ENCODE measurements at places on chromosomes 7 and 10.

GRCh38 chr7:158740657-158741293 is 36.2 kb upstream of the NCAPG2 start:
- no peak for DNase-seq

- DNase-seq: no peak
Measured at GRCh38 chr7:31003721-31004120, 40.0 kb downstream of the GHRHR start.

DNA sequence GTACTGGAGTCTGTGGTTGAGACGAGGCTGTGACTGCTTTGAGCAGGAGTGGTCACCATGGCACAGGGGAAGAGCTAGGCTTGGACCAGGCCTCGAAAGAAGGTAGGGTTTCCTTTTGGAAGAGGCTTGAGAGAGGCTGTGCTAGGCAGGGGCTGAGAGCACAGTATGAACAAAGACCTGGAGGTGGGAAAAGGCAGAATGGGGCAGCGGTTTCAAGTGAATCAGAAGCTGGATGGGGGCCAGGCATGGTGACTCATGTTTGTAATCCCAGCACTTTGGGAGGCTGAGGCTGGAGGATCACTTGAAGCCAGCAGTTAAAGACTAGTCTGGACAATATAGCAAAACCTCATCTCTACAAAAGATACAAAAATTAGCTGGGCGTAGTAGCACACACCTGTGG is 65.9 kb downstream of the CLIP2 start:
- no peak for DNase-seq

DNA sequence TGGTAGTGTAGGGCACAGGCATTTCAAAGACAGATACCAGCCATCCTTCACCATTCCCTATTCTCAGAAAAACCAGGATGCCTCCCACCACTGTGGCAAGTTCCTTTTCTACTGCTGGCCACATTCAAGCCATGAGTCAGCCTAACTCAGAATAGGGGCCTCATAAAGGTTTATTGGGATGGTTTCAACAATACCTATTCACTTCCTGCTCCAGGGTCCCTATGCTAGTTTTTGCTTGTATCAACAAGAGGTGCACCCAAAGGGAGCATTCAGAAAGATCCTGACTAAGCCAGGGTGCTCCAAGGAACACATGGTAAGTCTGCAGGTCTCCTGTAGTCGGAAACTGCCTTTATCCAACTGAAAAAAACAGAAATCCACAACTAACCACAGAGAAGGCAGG is 76.9 kb upstream of the EGR2 start:
- DNase-seq: no peak

DNA sequence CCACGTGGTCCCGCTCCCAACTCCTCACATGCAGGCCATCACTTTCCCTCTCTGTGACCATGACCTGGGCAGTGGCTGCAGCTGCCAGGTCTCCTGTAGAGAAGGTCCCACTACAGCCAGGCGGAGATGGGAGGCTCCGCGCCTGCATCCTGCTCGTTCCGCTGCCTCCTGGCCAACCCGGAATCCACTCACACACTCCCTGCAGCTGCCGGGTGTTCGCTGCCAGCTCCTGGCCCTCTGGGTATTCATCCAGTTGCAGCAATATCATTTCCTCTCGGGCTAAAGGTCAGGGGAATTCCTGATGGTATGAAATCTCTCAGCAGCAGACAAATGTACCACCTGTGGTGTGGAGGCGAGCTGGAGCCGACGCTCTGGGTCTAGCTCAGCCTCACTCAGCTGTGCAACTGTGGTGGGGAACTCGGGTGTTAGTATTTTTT is 65.7 kb downstream of the TLL2 start:
- no peak for DNase-seq

- DNase-seq: no peak
Measured at GRCh38 chr10:80908611-80909010, 370.9 kb downstream of the SH2D4B start.

GRCh38 chr7:121017586-121017985 is 29.1 kb downstream of the CPED1 start:
- no peak for DNase-seq

- no peak for DNase-seq
Measured at GRCh38 chr10:53135213-53135896, 362.8 kb upstream of the MBL2 start.

- DNase-seq: no peak
Measured at GRCh38 chr10:67612176-67612575, 83.8 kb downstream of the CTNNA3 start.

GRCh38 chr7:111642373-111642772 is 80.1 kb upstream of the IMMP2L start:
- no peak for DNase-seq

GRCh38 chr7:141754939-141755338 is 9.0 kb upstream of the TAS2R3 start:
- no peak for DNase-seq

DNA sequence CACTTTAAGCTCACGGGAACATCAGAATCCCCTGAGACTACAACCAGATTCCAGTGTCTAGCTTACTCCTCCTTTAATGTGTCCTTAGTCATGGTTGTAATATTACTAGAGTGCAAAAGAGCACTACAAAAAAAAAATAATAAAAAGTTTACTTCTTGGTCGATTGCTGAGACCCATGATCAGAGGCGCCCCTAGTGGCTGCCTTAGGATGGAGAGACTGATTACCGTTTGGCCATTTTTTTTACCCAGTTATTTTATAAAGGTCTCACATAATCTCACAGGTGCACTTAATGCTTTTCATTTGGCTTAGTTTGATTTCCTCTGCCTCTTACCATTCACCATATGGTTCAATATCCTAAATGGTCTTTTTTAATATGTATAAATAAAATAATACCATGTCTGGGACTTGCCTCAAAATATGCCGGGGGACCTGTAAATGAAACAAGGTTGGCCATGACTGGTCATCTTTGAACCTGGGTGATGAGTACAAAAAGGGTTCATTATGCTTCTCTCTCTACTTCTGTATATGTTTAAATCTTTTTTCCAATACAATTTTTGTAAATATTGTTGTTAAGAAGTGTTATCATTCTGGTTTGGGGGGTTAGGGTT is 331.5 kb upstream of the NFE2L3 start:
- DNase-seq: no peak

GRCh38 chr10:14325325-14325955 is 5.3 kb downstream of the FRMD4A start:
- no peak for DNase-seq

- DNase-seq: no peak
Measured at GRCh38 chr10:79303631-79304478, 43.4 kb upstream of the PPIF start.

GRCh38 chr10:123600177-123600576 is 66.0 kb upstream of the GPR26 start:
- DNase-seq: no peak

DNA sequence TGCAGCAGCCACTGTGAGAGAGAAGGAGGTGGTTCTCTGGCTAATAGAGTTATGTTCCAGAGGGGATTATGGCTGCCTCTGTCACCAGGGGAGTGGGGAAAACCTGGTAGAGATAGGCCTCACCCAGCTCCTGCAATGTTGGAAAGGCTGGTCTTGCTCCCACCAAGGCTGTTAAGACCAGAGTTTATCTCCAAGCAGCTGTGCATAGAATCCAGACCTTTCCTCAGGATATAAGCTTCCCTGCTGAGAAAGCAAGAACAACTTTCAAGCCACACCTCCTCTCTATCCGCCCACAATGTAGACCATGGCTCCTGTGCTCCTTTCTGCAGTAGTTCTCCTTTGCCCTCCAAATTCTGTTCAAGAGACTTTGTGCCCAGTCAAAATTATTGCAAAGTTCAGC is 1375.4 kb downstream of the REEP3 start:
- no peak for DNase-seq

- DNase-seq: no peak
Measured at GRCh38 chr10:74011770-74012169, 13.9 kb downstream of the VCL start.

- DNase-seq: no peak
Measured at GRCh38 chr10:69146759-69147158, 22.8 kb downstream of the VPS26A start.

DNA sequence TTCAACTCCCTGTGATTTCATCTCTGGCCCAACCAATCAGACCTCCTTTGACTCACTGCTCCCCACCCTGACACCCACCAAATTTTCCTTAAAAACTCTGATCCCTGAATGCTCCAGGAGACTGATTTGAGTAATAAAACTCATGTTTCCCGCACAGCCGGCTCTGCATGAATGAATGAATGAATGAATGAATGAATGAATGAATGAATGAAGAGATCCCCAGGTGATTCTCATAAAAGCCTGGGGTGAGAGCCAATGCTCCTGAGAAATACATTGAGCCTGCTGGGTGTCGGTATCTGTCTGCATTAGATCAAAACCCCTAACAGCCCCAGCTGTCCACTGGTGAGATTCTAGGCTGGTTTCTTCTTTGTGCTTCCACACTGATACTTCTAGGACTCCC is 58.7 kb downstream of the HTR7 start:
- no peak for DNase-seq

- DNase-seq: no peak
Measured at GRCh38 chr10:85919491-85920021, 447.0 kb downstream of the GRID1 start.

DNA sequence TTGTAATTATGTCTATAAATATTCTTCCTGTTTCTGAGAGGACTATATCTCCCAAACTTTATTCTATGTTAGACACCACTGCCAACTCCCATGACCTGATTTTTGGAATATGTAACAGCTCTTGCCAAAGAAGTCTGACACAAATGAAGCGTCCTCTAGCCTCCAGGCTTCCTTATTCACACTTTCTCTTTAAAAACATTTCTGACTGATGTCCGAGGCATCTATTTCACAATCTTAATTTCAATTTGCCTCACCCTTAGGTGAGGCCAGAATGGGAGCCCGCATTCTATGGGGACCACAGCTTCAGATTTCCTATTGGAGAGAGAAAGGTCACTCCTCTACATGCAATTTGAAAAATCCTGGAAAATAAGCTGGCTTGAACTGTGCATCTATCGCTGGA is 873.2 kb downstream of the GATA3 start:
- DNase-seq: no peak

GRCh38 chr10:35417795-35418194 is 81.5 kb downstream of the CCNY start:
- DNase-seq: no peak

GRCh38 chr7:86926732-86927131 is 132.7 kb downstream of the ELAPOR2 start:
- no peak for DNase-seq

GRCh38 chr10:50600286-50600685 is 23.5 kb downstream of the SGMS1 start:
- no peak for DNase-seq

DNA sequence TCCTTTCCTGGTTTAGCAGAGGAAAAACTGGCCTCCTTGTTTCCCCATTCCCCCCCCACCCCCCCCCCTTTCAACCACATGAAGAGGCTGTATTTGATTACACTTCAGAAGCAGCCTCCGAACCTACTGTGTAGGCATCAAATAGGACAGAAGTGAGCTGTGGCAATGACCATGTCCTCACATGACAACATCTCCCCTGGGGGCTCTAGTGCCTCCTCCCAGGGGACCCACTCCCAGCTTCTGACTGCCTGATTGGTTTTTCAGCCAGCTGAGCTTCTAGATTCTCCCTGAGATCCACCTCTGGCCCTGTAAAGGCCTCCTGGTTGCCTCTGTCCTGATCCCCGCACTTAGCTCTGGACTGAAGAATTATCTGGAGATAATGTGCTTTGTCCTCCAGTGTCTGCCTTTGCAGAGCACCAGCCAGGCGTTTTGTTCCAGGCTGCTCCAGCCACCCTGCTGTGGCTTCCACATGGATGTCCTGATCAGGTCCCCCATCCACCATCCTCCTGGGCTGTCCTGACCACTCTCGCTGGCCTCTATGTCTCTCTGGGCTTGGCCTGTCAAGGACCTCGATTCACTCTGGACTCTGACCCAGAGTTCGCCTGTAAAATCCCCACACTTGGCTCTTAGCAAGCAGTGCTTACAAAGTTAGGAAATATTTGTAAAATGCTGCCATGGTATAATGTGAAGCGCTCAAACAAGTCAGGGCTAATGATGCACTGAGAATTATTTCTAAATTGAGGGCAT is 42.4 kb upstream of the TOMM7 start:
- DNase-seq: no peak

- DNase-seq: no peak
Measured at GRCh38 chr7:40211276-40212003, 76.6 kb downstream of the SUGCT start.

- no peak for DNase-seq
Measured at GRCh38 chr7:85237721-85238120, 50.9 kb upstream of the SEMA3D start.

DNA sequence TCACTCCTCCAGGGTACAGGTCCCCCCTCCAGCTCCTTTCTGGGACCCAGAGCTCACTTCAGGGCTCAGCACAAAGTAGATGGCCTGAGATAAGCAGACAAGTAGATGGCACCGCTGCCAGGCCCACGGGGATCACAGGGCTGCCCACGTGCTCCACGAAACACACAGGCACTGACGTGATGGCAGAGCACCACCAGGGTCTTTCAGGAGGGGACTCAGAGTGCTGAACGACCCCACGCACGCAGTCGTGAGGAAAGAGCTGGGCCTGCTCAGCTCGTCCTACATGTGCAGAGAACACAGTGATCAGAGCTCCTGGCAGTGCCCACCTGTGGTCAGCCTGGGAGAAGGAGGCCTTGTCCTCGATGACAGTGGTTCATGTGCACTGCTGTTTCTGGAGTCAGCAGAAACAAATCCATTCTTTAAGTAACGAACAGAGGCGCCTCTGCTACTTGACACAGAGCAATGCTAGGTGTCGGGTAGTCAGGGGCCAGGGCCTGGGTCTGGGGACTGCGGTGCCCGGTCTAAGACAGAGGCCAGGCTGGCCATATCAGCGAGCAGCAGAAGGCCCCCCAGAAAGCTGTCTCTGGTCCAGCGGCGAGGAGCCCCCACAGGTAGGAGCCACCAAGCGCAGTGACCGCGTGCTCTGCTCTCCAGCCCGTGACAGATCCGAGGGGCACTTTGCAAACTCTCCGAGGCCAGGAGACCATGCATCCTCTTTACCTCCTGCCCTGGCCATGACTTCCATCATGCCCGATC is 129.8 kb upstream of the FAM20C start:
- DNase-seq: peak; percentile 34

- no peak for DNase-seq
Measured at GRCh38 chr7:80665526-80665925, 27.1 kb downstream of the CD36 start.

DNA sequence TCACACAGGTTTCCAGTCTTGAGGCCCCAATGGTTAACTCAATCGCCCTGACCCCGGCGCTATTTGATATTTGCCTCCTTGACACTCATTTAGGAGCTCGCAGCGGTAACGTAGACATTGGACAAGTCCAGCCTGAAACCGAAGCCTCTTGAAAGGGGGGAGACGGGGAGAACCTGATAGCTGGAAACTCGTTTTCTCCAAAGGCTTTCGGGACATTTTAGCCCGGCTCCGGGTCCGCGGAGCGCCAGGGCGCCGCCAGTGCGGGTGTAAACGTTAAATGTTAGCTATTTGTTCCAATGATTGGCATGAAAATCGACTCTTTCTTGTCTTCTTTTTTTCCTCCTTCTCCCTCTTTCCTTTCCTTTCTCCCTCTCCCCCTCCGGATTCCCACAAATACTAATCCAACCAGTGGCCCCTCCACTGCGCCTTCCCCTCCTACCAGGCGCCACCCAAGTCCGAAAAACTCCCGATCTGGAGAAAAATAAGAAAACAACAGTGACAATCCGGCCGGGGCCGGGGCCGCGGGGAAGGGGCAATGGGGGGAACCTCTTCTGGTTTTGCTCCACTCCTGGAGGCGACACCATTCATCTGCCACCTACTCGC is 17.2 kb upstream of the GATA3 start:
- no peak for DNase-seq

GRCh38 chr7:130990178-130990832 is 256.3 kb upstream of the KLF14 start:
- DNase-seq: peak; percentile 66

- DNase-seq: no peak
Measured at GRCh38 chr10:84660450-84661159, 332.2 kb downstream of the CCSER2 start.

- no peak for DNase-seq
Measured at GRCh38 chr10:26824015-26824690, 36.6 kb downstream of the ABI1 start.
